Neuronal stem cell (in vitro differentiated cells): ENCODE measurements at places on chromosomes 11 and 22.

DNA sequence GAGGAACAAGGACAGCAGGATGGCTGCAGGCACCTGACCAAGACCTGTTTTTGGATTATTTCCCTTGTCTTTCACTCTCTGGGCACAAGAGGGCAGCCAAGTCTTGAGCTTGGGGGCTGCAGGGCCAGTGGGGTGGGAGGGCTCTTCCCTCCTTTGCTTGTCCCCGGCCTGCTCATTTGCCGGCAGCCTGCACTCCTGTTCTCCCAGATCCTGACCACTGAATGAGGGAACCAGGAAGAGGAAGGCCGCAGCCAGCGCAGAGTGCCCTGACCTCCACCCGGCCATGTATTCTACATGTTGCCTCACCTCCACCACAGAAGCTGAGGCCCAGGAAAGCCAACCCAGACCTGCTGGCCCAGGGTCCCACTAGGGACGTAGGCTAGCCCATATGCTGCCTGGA lies 15.5 kb upstream of the NNMT start:
- DNase-seq = peak; percentile 66

DNA sequence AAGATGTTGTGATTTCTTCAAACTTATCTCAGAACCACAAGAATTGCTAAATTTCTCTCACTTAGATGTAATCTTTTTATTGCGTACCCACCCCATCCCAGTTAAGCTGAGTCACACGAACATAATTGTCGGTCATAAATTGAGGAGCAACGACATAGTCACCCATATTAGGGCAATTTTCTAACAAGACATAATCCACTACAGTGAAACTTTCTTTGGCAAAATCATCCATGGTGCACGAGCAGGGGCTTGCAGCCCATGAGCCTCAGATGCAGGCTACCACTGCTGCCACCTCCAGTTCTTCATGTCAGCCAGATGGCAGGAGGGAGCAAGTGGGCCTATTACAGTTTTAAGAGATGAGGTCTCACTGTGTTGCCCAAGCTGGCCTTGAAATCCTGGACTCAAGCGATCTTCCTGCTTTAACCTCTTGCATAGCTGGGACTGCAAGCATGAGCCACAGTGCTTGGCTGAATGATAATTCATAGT lies 70.3 kb upstream of the GRK2 start:
- DNase-seq = no peak

DNA sequence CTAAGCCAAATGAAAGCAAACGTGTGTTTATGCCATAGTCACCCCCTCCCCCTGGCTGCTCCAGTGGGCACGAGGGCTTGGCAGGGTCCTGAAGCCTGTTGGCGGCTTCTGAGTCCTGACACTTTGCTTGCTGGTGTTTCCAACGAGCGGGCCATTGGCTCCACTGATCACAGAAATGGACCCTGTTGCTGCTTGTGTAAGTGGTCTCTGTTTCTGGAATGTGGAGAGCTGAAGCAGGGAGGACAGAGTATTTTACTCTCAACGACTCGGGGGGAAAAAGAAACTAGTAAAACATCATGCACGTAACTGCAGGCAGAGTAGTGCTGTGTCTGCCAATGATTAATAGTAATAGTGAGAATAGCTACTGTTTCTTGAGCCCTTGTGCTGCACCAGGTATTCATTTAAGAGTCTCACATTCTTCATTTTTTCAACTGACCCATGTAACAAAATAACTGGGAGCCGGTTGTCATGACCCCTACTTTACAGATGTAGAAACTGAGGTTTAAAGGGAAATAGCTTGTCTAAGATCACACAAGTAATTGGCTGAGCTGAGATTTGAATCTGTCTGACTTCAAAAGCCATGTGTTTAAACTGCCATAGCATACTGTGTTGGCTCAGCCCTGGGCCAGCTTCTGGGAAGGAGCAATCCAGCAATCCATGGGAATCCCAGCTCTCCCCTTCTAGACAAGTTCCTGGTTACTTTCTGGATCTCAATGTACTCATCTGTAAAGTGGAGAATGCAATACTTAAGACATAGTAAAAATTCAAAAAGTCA lies 526.7 kb downstream of the INSC start:
- DNase-seq = no peak

- no peak for DNase-seq
Measured at GRCh38 chr11:134599299-134599771, 187.3 kb upstream of the B3GAT1 start.

GRCh38 chr11:9568854-9569587 lies 4.4 kb upstream of the WEE1 start:
- DNase-seq = no peak
